T-helper 2 cell (primary cell): ENCODE measurements at places on chromosomes 1 and 21.

GRCh38 chr1:109272831-109273547 is 10.0 kb downstream of the PSRC1 start:
- DNase-seq, result no peak

GRCh38 chr1:223720971-223721591 is 8.7 kb downstream of the CAPN2 start:
- no peak for DNase-seq

DNA sequence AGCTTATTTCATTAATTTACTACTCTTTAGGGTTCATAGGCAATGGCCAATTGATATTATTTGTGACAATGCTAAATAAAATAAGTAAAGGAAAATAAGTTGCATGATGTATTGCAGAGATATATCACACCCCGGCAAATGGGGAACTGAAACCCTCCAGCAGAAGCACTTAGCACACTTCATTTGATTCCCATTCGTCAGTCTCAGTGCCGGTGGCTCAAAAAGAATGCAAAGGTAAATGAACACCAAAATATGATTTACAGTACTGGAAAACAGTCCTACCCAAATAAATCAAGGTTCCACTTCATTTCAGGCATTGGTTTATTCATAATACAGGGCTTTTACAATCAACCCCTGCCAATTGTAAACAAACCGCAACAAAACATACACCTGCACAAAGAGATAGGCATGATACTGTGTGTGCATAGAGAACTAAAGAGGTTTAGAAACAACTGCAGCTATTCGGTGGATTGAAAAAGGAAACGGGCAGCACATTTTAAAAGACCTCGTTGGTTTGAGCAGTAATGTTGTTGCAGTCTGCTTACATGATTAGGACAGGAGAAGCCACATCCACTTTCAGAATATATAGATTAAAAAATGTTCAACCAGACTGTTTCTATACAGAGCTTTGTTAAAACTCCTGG is 1019.2 kb downstream of the TTLL7 start:
- DNase-seq, result no peak

GRCh38 chr1:9253453-9254105 is 19.0 kb downstream of the H6PD start:
- DNase-seq, result no peak

DNA sequence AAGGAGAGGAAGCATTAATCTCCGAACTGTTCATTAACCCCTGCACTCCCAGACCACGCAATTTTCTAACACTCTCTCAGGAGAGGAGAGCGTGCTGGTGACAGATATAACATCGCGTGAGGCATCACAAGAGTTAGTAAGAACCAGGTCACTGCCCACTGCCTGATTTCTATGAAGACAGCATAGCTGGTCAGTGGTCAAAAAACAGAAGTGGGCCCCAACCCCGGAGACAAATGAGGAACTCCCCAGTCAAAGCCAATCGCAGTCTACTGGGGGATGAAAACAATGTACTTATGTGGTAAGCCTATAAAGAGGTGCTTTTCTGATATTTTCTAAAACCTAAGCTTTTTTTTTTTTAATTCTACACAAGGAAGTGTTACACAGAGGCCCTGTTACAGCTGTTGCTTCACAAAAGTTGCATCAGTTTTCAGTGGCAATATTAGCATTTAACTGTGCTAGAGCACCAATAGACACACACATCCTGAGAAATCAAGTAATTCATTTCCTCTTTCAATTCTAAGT is 231.8 kb upstream of the IRF2BP2 start:
- DNase-seq, result no peak

- peak; percentile 25 for DNase-seq
Measured at GRCh38 chr1:92877792-92878191, 46.0 kb downstream of the RPL5 start.

DNA sequence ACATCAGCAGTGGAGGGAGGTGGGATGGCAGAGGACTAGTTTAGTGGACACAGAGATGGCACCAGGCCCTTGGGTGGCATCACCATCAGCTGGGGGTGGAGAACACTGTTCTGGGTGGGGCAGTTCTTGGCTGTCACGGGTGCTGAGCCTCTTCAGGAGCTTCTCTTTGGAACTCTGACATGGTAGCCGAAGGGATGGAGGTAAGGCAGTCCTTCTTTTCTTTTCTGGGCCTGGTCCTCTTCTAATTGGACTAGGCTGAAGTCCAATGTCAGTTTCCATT is 8.3 kb upstream of the MEF2D start:
- DNase-seq, result no peak

GRCh38 chr1:206723805-206724472 is 39.2 kb downstream of the MAPKAPK2 start:
- no peak for DNase-seq

- DNase-seq, result no peak
Measured at GRCh38 chr1:56187405-56187804, 392.0 kb downstream of the PLPP3 start.

- DNase-seq, result no peak
Measured at GRCh38 chr21:33293136-33293535, 27.0 kb downstream of the IL10RB start.

DNA sequence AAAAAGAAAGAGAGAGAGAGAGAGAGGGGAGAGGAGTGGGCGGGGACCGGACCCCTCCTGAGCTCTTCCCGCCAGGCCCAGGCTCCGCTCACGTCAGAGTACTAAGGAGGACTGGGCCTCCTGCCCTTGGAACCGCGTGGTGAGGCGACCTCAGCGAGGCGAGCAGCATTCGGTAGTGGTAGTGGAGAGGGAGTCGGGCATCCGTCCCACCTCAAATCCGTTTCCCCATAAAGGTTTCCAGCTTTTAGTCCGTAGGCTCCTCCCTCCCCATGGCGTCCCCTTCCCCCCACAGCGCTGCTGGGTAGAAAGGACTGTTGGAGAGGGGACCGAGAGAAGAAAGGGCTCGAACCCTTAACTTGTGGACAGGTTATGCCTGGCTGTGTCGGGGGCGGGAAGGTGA is 124.4 kb upstream of the BARHL2 start:
- DNase-seq, result no peak

GRCh38 chr1:203547147-203547546 is 53.2 kb downstream of the OPTC start:
- no peak for DNase-seq

- no peak for DNase-seq
Measured at GRCh38 chr1:177315261-177315660, 144.5 kb downstream of the BRINP2 start.

GRCh38 chr1:43722810-43723209 is 15.5 kb downstream of the ST3GAL3 start:
- DNase-seq, result no peak

DNA sequence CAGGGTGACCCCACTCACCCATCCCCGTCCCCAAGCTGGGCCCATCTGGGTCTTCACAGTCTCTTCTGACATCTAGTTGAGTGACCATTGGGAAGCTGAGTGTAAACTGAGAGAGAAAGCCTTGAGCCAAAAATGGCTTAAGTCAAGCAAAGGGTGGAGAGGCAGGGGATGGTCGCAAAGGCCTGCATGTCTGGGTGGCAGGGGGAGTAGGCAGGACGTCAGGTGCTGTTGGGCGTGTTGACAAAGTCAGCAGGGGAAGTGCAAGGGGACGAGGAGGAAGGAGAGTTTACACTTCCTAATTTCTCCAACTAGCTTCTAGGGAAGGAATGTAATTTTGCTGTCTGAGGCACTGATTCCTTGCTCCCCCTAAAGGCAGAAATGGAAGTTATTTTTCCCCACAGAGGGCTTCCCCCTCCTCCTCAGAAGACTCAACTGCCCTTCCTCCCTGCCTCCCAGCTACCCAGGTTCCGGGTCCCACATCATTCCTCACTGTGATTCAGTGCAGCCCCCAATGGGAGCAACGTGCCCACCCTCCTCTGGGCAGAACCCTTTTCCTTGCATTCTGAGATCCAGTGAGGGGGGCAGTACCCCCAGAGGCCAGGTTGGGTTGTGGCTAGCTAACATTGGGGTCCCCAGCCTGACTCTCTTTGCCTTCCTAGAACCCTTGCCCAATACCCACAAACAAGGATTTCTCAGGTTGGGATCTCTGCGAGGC is 1.2 kb upstream of the ADORA1 start:
- no peak for DNase-seq

DNA sequence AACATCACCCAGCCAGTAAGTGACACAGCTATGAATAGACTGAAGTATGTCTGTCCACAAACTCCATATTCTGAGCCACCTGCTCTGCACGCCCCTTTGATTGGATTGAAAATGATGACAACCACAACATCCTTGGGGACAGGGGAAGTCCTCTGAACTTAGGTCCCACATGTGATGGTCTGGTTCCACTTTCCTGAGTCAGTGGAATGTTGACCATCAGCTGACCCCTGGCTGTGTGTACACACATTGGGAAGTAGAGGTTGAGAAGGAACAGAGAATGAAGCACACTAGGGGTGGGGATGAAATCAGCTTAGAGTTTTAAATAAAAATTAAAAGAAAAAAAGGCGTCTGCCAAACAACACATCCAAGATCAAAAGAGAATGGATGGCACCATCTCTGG is 8.0 kb upstream of the DISP3 start:
- no peak for DNase-seq

- DNase-seq, result no peak
Measured at GRCh38 chr1:22585471-22585870, 22.2 kb downstream of the EPHA8 start.

DNA sequence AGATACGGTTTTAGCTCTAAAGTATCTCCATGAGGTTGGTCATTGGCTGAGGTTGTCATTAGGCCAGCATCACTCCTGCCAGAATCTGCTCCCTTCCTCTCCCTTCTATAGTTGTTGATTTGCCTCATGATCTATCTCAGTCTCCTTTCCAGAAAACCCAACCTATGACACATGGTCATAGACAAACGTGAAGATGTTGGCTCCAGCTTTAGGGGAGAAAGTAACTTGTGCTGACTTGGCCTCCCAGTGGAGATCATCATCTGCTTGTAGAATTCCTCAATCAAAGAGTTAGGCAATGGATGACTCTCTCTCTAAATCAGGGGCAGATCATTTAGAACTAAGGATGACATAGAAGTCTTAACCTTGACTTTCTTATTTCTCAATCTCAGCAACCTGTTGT is 894.4 kb downstream of the TTLL7 start:
- no peak for DNase-seq

GRCh38 chr1:98793136-98793535 is 131.6 kb downstream of the SNX7 start:
- no peak for DNase-seq

GRCh38 chr1:117683571-117684285 is 77.9 kb downstream of the TENT5C start:
- DNase-seq, result no peak

DNA sequence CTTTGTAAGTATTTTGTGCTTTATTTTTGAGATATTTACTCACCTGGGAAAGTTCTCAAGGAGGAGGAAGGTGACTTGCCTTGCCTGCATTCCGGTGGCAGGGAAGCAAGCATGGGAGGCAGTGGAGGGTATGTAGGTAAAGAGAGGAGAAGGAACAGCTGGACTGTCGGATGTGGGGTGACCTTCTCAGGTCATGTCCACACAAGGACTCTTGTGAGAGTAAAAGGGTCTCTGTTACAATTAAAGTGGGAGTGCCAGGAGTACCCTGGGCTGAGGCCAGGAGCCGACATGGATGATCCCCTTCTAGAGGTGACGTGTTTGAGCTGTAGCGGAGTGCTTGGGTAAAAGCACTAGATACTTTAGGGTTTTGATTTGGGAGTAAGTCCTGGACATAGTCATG is 25.0 kb downstream of the UBE4B start:
- DNase-seq, result no peak

- DNase-seq, result no peak
Measured at GRCh38 chr1:9448132-9449109, 90.8 kb upstream of the SLC25A33 start.

DNA sequence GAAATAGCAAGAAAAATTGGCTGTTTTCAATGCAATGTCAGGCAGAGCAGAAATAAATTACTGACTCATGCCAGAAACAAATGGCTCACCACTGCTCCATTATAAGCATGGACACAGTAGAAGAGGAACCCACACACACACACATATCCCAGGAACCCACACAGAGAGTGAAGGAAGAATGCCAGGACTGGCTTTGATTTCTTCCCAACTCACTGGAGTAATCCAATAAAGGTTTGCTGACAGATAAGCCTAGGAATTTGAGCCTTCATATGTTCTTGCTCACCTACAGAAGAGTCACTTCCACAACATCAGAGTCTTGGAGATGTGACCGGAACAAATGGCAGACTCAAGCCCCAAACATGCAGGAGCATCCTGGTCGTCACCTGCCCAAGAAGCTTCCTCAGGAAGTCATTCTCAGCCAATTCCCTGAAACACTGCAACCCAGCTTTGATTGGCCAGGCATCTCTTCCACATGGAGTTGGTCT is 2.2 kb downstream of the SH3BP5L start:
- no peak for DNase-seq

GRCh38 chr1:163230827-163231226 is 28.1 kb upstream of the RGS5 start:
- no peak for DNase-seq

DNA sequence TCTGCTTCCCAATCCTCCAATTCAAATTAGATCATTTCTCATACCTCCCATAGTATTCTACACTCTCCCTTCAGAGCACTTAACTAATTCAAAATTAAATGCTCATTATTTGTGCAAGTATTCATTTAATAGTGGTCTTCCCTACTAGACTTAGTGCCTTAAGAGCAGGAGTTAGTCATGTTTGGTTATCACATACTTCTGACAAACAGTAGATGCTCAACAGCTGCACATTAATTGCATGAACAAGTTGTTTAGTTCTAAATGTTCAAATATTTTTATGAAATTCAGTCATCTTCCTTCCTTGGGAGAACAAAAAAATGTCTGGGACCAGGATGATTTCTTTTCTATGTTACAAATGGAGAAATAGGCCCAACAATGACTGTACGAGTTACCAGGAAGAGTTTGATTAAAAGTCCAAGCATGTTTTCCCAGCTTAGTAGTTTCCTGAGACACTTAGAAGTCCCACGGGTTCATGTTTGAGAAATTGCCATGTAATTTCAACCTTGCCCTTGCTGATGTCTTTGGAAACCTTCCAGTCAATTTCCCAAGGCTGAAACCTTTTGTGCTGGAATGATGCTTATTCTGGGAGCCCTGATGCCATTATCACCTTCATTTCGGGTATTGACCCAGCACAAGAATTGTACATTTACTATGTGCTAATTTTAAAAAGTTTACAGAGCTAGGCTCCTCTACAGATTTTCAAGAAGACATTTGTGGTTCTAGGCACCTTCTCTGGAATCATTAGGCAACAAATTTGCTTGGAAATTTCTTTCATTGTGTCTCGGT is 437.9 kb upstream of the PLXNA2 start:
- no peak for DNase-seq
